ENCODE measurements at places on chromosomes 16 and 17.

GRCh38 chr16:73058221-73058615 lies 10.3 kb upstream of the ZFHX3 start:
- no peak for DNase-seq

GRCh38 chr17:67245694-67246402 lies 852 bp upstream of the HELZ start:
- DNase-seq, result no peak

DNA sequence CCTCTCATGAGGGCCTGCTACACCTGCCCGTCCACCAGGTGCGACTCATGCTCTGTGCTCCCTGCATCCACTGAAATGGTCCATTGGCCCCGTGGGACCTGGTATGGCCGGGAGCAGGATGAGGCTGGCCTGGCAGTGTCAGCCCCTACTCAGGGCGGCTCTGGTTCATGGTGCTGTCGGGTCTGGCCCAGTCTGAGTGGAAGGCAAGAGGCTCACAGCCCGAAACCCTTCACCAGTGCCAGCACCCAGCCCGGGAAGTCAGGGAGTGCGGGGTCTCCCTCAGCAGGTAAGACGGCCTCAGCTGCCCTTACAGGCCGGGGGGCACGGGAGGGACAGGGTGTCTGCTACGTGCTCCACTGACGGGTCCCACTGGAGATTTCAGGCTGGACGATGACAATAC lies 40.5 kb upstream of the RASD1 start:
- DNase-seq, result no peak

- no peak for DNase-seq
Measured at GRCh38 chr16:30472328-30472942, at the start of gene ITGAL. Gene ITGAL, plus strand, starts transcription at chr16:30472742. Its CDS starts 96 bp downstream, at chr16:30472838.

DNA sequence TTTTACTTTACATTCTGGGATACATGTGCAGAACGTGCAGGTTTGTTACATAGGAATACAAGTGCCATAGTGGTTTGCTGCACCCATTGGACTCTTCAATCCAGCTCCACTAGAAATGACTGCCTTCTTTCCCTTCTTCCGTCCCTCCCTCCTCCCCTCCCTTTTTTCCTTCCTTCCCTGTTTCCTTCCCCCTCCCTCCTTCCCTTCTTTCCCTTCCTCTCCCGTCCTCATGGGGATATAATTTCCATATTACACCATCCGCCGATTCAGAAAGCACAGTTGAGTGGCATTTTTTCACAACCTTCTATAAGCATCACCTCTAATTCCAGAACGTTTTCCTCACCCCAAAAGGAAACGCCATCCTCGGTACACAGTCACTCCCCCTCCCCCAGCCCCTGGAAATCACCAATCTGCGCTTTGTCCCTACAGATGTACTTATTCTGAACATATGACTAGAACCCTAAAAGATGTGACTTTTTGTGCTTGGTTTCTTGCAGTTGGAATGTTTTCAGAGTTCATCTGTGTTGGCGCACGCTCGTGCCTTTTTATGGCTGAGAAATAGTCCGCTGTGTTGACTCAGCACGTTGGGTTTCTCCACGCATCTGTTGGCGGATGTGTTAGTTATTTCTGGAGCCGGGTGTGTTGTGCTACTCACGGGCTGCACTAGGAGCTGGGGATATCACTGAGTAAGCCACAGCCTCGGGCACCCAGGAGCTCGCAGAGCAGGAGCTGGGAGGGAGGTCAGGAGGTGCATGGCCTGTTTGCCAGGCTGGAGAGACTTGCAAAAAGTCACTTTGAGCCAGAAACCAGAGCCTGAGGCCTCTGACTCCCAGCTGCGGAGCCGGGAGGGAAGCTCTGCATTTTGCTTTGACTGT lies 336.4 kb downstream of the SEC14L1 start:
- no peak for DNase-seq

- DNase-seq, result no peak
Measured at GRCh38 chr17:5838661-5839300, 231.4 kb upstream of the WSCD1 start.

DNA sequence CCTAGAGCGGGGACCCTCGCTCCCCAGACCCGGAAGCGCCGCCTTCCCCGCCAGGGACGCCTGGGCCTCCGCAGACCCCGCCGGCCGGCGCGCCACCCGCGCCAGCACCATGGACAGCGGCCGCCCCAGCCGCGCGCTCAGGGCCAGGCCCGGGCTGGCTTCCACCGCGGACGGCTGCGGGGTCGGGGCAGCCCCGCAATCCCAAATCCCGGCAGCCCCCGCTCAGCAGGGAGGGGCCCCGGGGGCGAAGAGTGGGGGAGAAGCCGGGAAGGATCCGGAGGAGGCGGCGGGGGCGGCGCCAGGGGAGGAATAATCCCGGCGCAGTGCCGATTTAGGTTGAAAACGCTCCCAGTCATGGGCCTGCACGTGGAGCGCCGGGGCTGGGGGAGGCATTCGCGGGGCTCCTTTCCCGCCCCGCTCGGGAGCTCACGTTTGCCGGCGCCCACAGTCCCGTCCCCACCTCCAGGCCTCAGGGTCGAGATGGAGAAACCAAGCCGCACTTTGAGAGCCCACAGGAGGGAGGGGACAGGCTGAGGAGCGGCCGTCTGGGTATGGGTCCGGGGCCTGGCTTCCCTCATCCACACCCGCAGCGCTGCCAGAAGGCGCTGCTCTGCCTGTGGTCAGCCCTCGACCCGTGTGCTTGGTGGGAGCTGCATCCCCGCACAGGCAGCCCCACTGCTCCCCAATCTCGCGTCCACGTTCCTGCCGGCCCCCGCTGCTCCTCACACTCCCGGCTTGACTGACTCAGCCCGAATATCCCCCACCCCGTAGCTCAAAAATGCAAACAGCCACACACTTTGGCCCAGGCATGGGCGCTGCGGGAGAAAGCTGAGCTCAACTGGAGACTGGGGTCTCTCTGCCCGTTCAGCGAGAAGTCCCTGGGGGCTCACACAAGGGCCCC lies 4.7 kb downstream of the FBXL16 start:
- no peak for DNase-seq

- DNase-seq, result no peak
Measured at GRCh38 chr17:36691606-36692005, 90.2 kb downstream of the MRM1 start.

DNA sequence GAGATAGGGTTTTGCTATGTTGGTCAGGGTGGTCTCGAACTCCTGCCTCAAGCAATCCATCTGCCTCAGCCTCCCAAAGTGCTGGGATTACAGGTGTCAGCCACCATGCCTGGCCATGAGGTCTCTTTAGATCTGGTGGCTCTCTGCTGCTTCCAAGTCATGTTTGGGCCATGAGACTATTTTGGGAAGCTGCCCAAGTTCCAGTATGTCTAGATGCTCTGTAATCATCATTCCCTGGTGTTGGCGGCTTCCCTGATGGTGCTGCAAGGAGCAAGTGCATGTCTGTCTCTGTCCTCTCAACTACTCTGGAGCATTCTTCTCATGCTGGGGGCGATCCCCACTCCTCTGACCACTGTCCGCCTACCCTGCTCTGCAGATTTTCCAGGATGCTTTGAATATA lies 6.4 kb upstream of the ODF4 start:
- DNase-seq, result no peak

- DNase-seq, result peak; percentile 61
Measured at GRCh38 chr17:50533720-50534148, 1.2 kb downstream of the EPN3 start.

DNA sequence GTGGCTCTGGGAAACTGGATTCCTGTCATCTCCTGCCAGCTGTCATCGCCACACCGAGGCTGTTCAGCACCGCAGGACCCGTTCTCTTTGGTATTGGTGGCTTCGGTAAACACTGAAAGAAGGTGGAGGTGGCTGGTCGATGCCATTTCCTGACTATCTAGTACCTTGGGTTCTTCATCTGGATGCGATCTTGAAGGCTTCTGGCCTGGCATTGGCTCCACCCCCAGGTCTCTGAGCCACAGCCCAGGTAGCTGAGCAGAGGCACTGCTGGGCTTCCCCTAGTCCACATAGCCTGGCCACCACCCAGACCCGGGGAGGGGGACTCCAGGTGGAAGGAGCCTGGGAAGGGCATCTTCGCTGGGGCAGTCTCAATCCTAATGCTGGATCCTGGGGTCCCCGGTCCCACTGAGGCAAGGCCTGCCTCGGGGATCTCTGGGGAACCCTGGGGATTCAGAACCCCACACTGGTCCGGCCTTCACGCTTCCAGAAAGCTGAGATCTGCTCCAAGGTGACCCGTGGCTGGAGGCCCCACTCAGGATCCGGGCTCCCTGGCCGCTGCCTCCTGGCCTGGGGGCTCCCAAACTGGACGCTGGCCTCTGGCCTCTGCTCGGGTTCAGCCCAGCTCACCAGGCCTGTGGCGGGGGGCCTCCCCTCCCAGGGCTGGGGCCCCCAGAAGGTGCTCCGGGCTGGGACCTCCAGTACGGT lies 1.8 kb downstream of the C16orf54 start:
- DNase-seq, result no peak

GRCh38 chr16:883340-883739 lies 82.8 kb upstream of the GNG13 start:
- no peak for DNase-seq

DNA sequence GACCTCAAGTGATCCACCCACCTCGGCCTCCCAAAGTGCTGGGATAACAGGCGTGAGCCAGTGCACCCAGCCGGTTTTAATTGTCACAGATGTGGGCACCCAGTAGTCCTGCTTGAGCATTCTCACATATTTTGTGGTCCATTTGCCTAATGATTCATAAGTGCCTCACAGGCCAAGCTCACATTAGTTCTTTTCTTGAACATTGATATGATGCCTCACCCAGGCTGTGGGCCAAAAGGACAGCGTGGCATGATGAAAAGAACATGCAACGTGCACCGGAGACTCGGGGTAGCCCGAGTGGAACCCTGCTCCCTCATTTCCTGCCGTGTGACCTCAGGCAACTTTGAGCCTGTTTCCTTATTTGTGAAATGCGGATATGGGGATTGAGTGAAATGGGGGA lies 181.9 kb downstream of the SNX29 start:
- DNase-seq, result no peak

DNA sequence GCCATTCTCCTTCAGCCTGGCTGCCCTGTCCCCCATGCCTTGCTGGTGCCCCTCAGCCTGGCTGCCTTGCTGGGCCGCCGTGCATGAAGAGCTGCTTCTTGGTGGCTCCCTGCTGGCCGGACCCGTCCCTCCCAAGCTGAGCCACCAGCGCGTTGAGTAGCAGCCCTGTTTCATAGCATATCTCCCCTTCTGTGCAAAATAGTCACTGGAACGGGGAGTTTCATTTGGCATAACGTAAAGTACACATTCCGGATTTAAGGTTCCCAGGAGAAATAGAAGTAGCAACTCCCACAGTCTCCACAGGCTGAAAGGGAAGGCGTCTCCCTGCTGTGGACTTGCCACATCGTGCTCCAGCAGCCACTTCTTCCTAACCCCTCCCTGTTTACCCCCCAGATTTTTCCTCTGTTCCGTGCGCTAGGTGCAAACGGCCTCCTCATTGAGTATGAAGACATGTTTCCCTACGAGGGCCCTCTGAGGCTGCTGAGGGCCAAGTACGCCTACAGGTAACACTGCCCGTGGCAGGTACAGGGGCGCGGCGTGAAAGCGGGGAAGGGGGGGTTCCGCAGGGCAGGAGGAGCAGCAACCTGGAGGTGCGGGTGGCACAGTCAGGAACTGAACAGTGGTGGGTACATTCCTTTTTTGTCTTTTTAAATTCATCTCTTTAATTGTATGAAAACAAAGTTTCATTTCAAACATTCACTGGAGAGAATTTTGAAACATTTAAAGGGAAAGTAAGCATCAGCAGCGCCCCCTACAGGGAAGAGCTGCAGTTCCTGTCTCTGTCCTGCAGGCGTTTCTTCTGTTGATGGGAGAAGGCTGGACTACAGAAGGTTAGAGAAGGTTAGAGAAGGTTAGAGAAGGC lies 5.8 kb upstream of the OGFOD3 start:
- peak; percentile 72 for DNase-seq

DNA sequence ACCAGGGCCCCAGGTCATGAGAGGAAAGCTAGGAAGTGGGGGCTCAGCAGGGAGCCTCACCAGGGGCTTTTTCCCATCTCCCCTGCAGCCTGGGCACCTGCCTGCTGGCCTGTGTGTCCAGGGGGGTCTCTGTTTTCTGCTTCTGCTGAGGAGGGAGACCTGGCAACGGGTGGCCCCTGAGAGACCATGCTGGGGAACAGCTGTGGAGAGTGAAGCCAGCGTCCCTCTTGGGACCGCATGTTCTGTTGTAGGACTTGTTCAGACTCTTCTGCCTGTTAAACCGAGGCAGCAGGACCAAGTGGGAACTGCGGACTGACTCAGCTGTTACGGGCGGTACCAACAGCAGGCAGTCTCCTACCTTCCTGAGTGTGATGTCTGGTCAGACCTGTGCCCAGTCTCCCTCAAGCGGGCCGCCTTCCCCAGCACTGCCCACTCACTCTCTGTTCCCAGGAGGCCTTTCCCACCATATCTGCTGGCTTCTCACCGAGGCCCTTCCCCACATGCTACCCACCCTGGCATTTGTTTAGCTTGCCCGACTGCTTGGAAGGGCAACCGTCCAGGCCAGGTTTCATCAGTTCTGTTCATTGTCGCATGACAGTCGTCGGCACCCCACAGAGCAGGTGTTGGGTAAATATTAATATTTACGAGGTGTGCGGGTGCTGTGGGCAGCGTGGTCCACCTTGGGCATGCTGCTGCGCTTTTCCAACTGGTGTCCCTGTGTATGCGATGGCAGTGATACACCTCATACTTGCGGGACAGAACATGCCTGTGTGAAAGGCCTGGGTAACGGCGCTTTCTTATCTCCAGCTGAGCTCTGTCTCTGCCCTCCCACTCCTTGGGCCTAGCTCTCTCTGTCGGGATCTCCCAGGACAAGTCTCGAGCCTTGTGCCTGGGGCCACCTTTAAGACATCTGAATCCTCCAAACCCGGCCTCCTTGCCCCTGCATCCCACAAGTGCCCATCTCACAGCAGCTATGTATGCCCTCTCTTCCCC lies 69.4 kb downstream of the MPRIP start:
- DNase-seq, result peak; percentile 45

DNA sequence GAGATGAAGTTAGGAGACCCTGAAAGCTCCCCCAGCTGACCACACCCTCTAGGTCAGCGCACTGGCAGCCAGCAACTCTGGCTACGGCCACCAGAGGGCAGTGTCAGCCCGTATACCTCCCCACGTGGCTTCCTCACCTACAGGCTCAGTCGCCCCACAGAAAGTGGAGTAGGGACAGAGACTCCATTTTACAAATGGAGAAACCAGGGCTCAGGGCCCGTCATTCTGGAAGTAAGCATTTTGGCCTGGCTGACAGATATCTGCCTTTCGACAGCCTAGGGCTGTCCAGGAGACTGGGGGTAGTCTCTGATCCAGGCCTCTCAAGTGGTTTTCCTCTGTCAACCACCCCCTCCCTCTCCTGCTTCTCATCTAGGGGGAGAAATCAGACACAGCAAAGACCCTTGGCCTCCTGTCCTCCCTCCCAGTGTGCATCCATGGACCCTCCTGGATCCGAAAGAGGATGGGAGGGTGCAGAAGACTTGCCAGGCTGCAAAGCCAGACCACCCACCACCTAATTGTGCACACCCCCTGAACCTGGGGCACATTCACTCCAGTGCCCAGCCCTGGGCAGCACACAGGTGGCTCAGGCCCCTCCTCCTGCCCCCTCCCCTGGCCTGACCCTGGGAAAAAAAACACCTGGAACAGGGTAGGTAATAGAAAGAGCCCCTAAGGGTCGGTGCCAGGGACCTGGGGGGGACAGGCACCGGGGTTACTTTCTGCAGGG lies 3.8 kb upstream of the HAP1 start:
- DNase-seq, result peak; percentile 79

GRCh38 chr16:72493716-72494415 lies 321.9 kb upstream of the PMFBP1 start:
- DNase-seq, result no peak

- no peak for DNase-seq
Measured at GRCh38 chr16:67926181-67926750, 5.4 kb downstream of the CTRL start.

Measured in hematopoietic multipotent progenitor cell treated with erythropoietin and hydrocortisone succinate and interleukin-3 and kit ligand, for 15 days (in vitro differentiated cells).